NCI-H1048 (cell line): ENCODE measurements at places on chromosomes 6 and 20.

GRCh38 chr6:99187429-99187828 lies 162.0 kb downstream of the FAXC start:
- no peak for DNase-seq

GRCh38 chr6:104566411-104566810 lies 293.3 kb downstream of the HACE1 start:
- DNase-seq, result no peak

GRCh38 chr6:160756871-160757270 lies 54.8 kb downstream of the PLG start:
- DNase-seq, result no peak

GRCh38 chr6:42105709-42106108 lies 36.7 kb downstream of the C6orf132 start:
- no peak for DNase-seq

DNA sequence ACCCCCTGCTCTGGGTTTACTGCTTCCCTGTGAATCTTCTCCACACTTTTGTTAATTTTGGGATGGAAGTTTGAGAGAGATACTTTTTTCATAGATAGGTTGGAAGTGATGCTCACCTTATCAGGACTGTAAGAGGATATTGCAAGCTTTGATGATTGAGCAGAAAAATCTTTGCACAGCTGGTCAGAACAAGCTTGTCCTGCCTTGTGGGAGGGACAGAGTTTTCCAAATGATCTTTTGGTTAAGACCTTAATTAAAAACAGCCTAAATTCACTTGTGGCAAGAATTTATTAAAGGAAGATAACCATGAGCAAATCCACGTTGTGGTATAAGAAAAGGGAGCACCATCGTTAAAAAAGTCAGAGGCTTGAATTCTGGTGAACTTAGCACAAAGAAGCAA lies 32.2 kb downstream of the E2F3 start:
- DNase-seq, result no peak
